ENCODE measurements at places on chromosomes 16 and 17. TPM values are rescaled to one million over a fixed set of nuclear protein-coding genes. Genes with fewer than 3 reads are reported as not detected.

DNA sequence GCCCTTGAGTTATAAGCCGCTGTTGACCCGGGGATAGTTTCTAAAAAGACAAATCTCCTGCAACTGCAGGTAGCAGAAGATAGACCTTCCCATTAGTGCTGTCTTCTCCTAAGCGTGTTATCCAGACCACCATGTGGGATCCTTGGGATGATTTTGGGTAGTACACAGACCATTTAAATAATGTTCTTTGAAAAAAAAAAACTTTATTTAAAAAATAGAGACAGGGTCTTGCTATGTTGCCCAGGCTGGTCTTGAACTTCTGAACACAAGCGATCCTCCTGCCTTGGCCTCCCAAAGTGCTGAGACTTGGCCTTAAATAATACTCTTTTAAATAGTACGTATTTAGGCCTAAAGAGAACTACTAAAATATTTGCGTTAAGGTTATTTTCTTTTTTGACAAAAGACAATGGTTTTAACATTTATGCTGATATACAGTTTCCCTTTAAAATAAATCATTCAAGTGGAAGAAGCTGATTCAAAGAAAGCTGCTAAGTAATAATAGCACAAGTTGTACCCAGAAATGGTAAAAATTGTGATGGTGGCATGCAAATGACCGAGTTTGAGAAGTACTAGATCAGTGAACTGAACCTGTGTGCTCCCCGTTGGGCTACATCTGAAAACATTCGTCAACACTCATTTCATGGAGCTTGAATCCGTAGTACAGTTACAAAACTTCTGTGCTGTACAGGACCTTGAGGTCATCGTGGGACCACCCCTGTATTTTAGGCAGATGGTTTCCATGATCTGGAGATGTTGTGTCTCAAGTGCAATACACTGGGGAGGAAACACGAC is 24.0 kb downstream of the SMARCE1 start:
- H3K27ac ChIP-seq, result no peak overlapping the region
- no peak for DNase-seq
- no peaks in the 10 kb centered on the region for H3K27me3 ChIP-seq
- no peaks in the 10 kb centered on the region for H3K4me1 ChIP-seq
- peaks cover 2% of the 10 kb centered on the region for H3K36me3 ChIP-seq

FBXO39 gene
- not detected for total RNA-seq

DNA sequence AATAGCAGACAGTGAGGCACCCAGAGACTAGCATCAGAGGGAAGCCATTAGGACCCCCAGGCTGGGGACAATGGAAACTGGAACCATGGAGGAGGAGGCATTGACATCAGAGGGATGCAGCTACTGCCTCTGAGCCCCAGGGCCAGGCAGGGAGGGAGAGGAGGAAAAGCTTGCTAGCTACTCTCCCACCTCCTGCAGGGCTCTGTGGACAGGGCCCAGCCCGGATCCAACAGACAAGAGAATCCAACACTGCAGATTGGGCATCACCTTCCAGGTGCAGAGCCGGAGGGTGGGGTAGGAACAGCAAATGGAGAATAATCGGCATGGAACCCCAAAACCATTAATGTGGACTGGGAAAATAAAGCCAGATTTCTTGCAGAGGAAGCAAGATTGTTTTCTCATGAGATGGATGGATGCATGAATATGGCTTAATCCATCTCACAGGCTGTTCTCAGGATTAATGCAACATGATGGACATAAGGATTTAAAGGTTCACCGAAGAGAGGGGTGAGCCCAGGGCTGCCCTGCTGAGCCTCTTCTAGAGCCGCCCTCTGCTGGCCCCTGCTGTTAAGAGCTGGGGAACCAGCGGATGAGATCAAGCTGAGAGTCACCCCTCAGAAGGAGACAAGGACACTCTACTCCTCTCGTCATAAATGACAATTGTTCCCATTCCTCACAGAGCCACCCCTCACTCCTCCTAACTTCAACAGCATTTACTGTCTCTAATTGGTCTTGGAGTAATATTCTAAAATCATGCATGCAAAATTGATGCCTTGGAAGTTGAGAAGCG is 48.8 kb downstream of the DNAH3 start:
- H3K4me1 ChIP-seq, result no peaks in the 10 kb centered on the region
- no peak for DNase-seq
- H3K4me3 ChIP-seq, result no peak overlapping the region
- H3K36me3 ChIP-seq, result no peaks in the 10 kb centered on the region
- no peaks in the 10 kb centered on the region for H3K27me3 ChIP-seq

GRCh38 chr16:66131895-66132294 is 234.6 kb upstream of the CDH5 start:
- H3K27ac ChIP-seq, result no peak overlapping the region
- H3K4me1 ChIP-seq, result no peaks in the 10 kb centered on the region
- H3K36me3 ChIP-seq, result no peaks in the 10 kb centered on the region
- no peaks in the 10 kb centered on the region for H3K27me3 ChIP-seq

- no peaks in the 10 kb centered on the region for H3K4me1 ChIP-seq
- no peak overlapping the region for H3K4me3 ChIP-seq
- DNase-seq, result no peak
- no peaks in the 10 kb centered on the region for H3K27me3 ChIP-seq
- peaks cover 57% of the 10 kb centered on the region for H3K36me3 ChIP-seq
- H3K27ac ChIP-seq, result no peak overlapping the region
Measured at GRCh38 chr16:56475201-56475600, 23.8 kb downstream of the OGFOD1 start.

TPSD1 gene
- total RNA-seq, result 20.8 TPM

KRTAP9-4 gene
- not detected for total RNA-seq

- H3K4me3 ChIP-seq, result no peak overlapping the region
- no peak for DNase-seq
- H3K27me3 ChIP-seq, result no peaks in the 10 kb centered on the region
- no peaks in the 10 kb centered on the region for H3K36me3 ChIP-seq
- H3K27ac ChIP-seq, result peak overlapping the region; percentile 83
Measured at GRCh38 chr16:11411059-11411550, 65.8 kb downstream of the RMI2 start.

DNA sequence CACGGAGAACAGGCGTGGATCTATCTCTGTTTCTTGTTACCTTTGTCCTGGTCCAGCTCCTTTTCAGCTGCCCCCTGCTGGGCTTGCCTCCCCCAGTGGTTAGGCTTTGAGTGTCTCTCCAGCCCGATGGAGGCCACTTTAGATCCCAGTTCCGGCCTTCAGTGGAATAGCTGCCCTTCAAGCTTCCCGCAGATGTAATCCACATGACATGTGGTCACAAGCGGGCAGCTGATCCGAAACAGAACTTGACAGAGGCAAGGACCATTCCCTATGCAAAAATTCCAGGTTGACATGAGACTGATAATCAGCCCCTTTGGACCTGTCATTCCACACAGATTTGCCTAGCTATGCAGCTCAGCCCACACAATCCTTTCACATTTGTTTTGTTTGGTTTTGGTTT is 40.6 kb upstream of the AQP8 start:
- no peaks in the 10 kb centered on the region for H3K27me3 ChIP-seq
- no peak for DNase-seq
- peaks cover 64% of the 10 kb centered on the region for H3K36me3 ChIP-seq
- no peaks in the 10 kb centered on the region for H3K4me1 ChIP-seq
- no peak overlapping the region for H3K27ac ChIP-seq

METRN gene
- 118 TPM for total RNA-seq

DNA sequence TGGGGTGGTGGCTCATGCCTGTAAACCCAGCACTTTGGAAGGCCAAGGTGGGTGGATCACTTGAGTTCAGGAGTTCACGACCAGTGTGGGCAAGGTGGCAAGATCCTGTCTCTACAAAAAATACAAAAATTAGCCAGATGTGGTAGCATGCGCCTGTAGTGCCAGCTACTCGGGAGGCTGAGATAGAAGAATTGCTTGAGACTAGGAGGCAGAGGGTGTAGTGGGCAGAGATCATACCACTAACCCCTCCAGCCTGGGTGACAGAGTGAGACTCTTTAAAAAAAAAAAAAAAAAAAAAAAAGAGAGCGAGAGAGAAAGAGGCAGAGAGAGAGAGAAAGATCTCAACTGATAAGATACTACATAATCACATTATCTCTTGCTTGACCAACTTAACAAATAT is 45.9 kb downstream of the KANSL1 start:
- H3K36me3 ChIP-seq, result no peaks in the 10 kb centered on the region
- H3K4me1 ChIP-seq, result no peaks in the 10 kb centered on the region
- no peak overlapping the region for H3K27ac ChIP-seq

DNA sequence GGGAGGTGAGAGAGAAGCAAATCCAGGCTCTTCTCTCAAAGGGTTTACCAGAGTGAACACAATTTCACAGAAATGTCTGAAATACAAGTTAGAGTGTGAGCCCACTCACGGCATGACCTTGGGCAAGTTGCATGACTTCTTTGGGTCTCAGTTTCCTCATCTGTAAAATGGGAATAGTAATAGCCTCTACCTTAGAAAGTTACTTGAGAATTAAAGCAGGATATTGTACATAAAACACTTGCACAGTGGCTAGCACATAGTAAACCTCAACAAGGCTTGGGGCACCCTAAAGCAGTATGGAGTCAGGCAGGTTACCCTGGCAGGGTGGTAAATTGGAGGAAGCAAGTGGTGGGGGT is 13.2 kb upstream of the RNF222 start:
- no peaks in the 10 kb centered on the region for H3K27me3 ChIP-seq
- no peaks in the 10 kb centered on the region for H3K36me3 ChIP-seq
- no peak overlapping the region for H3K4me3 ChIP-seq

DNA sequence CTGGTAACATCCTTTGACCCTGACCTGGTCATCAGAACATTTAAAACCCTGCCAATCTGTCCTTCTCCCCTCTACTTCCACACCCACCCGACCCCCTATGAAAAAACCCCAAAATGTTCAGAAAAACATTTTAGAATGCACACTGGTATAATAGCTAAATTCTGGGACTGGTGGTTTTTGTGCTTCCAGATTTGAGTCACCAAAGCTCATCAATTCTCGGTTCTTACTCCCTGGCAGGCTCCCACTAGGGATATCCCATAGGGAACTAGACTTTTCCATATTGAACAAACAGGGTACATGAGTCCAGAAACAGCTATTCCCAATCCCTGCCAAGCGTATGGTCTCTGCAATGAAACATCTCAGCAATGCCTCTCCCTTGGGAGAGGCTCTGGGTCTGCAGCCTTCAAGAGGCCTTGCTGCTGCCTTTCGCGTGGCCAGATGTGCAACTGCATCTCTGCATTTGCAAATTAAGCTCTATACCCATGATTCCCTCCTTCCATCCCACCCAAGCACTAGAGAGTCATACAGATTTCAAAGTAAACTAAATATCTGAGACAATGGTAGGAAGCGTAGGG is 67.7 kb downstream of the SMG6 start:
- H3K36me3 ChIP-seq, result no peaks in the 10 kb centered on the region
- DNase-seq, result peak; percentile 77
- no peak overlapping the region for H3K4me3 ChIP-seq
- H3K27ac ChIP-seq, result peak overlapping the region; percentile 29
- H3K27me3 ChIP-seq, result no peaks in the 10 kb centered on the region

DNA sequence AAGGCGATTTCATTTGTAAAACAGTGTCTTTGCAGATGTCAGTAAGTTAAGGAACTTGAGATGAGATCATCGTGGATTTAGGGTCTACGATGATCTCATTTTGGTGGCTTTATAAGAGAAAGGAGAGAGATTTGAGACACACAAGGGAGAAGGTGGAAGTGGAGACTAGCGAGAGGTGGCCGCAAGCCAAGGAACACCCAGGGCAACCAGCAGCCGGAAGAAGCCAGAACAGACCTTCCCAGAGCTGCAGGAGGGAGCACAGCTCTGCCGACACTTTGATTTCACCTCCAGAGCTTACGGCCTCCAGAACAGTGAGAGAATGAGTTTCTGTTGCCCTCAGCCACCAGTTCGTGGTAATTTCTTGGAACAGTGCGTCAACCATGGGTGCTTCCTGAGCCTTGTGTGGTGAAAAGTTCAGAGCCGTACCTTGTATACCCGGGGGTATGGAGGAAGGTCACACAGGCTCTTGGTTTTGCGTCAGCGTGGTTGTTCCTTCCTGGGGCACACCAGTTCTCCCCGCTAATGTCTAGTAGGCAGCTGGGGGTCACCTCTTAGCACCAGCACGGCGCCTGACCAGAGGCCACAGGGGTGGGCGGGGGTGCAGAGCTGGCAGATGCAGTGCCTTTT is 12.9 kb upstream of the SEC14L1 start:
- DNase-seq, result peak; percentile 85
- H3K27me3 ChIP-seq, result no peaks in the 10 kb centered on the region
- H3K36me3 ChIP-seq, result no peaks in the 10 kb centered on the region
- H3K4me3 ChIP-seq, result peak overlapping the region; percentile 3

- H3K27me3 ChIP-seq, result no peaks in the 10 kb centered on the region
- H3K4me1 ChIP-seq, result no peaks in the 10 kb centered on the region
- no peak overlapping the region for H3K4me3 ChIP-seq
- H3K36me3 ChIP-seq, result peaks cover 75% of the 10 kb centered on the region
Measured at GRCh38 chr16:89268585-89268984, 51.1 kb downstream of the ZNF778 start.

GRCh38 chr17:73719588-73720071 is 75.4 kb upstream of the SDK2 start:
- H3K27ac ChIP-seq, result no peak overlapping the region
- no peak overlapping the region for H3K4me3 ChIP-seq
- no peaks in the 10 kb centered on the region for H3K4me1 ChIP-seq
- H3K36me3 ChIP-seq, result no peaks in the 10 kb centered on the region

- H3K4me1 ChIP-seq, result no peaks in the 10 kb centered on the region
- H3K36me3 ChIP-seq, result no peaks in the 10 kb centered on the region
- H3K27me3 ChIP-seq, result no peaks in the 10 kb centered on the region
- DNase-seq, result no peak
- no peak overlapping the region for H3K27ac ChIP-seq
Measured at GRCh38 chr16:59044616-59045015, 310.5 kb upstream of the GOT2 start.

C17orf67 gene
- 10.1 TPM for total RNA-seq

C17orf75 gene
- 15.5 TPM for total RNA-seq

GRCh38 chr16:74052016-74052415 is 244.6 kb upstream of the PSMD7 start:
- no peak overlapping the region for H3K4me3 ChIP-seq
- H3K4me1 ChIP-seq, result no peaks in the 10 kb centered on the region
- H3K36me3 ChIP-seq, result no peaks in the 10 kb centered on the region
- no peaks in the 10 kb centered on the region for H3K27me3 ChIP-seq
- no peak for DNase-seq

DNA sequence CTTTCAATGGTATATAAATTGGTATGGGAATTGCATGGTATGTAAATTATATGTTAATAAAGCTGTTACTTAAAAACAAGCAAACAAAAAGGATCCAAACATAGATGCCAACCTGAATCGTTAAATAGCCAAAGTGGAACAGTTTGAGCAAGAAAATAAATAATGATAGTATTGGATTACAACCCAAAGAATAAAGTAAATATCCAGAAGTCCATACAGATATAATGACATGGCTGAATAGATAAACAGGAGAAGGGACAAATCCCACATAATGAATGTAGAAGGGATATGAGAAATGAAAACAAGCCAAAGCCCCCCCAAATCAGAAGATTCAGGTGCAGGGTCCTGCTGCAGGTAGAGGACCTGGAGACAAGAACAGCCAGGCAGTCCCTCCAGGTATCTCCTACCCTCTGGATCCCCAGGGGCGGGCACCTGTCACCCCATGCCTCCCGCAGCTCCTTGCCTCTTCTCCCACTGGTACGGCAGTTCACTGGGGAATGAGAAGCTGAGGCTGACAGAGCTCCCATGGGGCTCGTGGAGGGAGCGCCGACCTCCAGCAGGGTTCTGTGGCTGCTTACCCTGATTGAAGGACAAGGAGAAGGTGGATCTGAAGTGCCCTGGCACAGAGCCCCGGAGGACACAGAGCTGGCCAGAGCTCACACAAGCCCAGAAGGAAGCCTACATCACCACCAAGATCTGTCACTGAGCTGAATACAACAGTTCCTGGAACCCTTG is 9.9 kb upstream of the LCAT start:
- H3K27me3 ChIP-seq, result no peaks in the 10 kb centered on the region
- no peaks in the 10 kb centered on the region for H3K4me1 ChIP-seq
- H3K4me3 ChIP-seq, result no peak overlapping the region
